EH (cell line): ENCODE measurements at places on chromosomes 3 and 15.

GRCh38 chr15:58047149-58047548 is 18.4 kb downstream of the ALDH1A2 start:
- no peak for DNase-seq

GRCh38 chr15:46460431-46461094 is 825.7 kb downstream of the SQOR start:
- no peak for DNase-seq

GRCh38 chr15:69930754-69931153 is 167.0 kb downstream of the TLE3 start:
- no peak for DNase-seq

DNA sequence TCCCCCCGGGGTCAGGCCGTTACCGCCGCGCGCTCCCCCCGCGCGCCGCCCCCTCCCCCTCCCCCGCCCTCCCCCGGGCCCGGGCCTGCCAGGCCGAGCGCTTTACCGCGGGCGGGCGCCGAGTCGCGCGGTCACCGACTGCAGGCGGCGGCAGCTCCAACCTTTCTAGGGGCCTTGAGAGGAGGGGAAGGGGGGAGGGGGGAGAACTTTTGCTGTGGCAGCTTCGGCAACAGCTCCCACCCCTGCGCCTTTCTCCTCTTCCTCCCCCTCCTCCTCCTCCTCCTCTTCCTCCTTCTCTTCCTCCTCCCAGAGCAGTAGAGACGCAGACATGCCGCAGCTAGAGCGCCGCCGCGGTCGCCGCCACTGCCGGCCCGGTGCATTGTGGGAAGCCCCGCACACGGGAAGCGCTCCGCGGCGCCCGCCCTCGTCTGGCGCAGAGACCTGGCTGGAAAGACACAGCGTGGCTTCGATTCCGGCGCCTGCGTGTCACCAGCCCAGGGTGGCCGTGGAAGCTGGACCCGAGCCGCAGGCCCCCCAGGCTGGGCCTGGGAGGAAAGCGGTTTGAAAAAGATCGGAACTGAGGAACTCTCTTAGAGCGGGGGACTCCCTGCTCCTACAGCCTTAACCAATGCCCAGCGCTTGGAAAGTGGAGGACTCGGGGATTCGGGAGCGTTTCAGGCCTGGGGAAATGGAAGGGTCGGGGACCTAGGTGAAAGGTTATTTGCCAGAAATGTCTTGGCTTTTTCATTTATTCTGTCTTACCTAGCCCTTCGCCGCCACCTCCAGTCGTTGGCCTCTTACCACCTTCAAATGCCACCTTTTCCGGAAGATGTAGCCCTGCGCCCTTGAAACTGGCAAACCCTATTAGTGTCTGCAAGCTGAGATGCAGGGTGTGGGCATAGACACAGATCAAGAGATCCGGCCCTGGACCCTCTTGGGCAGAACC is at the start of gene ZNF148:
TSS of gene ZNF148 (minus strand) at position 330 of the 946 bp plus-strand sequence. CDS start 61,685 bp downstream, outside the sequence.
- peak; percentile 89 for DNase-seq

DNA sequence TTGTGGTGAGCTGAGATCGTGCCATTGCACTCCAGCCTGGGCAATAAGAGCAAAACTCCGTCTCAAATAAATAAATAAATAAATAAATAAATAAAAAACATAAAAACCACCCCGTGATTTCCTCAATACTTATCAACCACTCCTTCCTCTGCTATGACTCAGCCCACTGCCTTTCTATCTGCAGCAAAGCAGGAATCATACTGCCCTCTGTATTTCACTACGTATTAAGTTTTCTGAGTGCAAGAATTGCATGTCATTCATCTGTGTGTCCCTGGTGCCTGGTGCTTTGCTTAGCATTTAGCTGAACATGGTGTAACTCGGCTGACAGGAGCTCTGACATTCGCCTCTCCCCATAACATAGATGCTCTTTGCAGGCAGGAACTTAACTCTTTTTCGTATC is 7.1 kb downstream of the LSG1 start:
- DNase-seq, result no peak

DNA sequence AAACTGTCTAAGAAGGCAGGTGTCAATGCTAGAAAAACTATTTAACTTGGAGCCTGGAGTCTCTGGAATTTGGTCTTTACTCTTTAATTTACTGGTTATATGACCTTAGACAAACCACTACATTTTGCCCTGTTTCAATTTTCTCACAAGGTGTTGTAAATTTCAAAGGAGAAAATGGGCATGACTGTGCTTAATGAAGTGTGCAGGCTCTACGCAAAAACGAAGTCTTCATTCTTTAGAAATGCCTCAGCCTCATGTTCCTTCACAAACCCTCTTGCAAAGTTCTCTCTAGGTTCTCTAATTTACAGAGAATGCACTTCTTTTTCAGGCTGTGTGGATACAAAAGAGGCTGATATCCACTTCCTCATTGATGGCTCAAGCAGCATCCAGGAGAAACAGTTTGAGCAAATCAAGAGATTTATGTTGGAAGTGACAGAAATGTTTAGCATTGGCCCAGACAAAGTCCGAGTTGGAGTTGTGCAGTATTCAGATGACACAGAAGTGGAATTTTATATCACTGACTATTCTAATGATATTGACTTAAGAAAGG is 39.1 kb downstream of the COL6A5 start:
- DNase-seq, result no peak

GRCh38 chr3:186303965-186304364 is 58.1 kb downstream of the DGKG start:
- DNase-seq, result no peak

GRCh38 chr3:111071257-111072030 is at the start of gene NECTIN3:
NECTIN3 (plus strand) TSS chr3:111071816; CDS start chr3:111072018, 202 bp downstream.
- peak; percentile 98 for DNase-seq

DNA sequence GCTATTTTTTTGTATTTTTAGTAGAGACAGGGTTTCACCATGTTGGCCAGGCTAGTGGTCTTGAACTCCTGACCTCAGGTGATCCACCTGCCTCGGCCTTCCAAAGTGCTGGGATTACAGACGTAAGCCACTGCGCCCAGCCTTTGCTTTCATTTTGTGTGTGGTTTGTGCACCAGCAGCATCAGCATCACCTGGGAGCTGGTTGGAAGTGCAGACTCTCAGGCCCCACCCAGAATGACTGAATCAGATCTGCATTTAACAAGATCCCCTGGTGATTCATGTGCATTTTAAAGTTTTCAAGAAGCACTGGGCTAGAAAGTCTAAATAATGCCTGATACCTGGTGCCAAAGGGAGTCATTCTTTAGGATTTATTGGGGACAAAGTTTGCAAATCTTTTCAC is 73.4 kb upstream of the BNIP2 start:
- no peak for DNase-seq

GRCh38 chr3:155393316-155393715 is 99.8 kb upstream of the STRIT1 start:
- DNase-seq, result no peak

GRCh38 chr3:126664591-126665214 is 9.8 kb upstream of the TXNRD3 start:
- peak; percentile 23 for DNase-seq

DNA sequence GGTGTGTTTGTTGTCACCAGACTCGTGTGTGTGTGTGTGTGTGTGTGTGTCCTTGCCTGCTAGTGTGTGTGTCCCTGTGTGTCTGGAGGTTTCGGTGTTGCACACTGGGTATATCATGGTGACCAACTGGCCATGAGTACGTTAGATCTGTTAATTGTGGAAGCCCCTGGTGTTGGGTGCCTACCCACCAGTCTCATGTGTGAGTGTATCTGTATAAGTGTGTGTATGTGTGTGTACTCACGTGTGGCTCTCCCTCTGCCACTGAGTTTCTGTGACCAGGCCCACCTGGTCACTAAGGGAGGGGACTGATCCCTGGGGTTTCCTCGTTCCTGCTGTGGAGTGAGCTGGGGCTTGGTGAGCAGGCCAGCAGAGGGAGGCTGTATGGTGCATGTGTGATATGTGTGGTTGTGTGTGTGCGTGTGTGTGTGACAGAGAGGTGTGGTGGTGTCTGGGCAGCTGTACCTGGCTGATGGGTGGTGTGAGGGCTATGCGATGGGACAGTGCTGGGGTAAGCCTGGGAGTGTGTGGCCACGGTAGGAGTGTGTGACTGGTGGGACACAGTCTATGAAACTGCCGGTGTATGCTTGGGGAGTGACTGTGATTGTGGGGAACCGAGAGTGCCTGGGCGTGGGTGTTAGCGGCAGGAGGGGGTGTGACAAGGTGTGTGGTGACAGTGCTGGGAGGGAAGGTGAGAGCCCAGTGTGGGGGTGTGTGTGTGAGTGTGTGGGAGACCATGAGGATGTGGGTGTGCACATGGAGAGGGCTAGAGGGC is 1.8 kb downstream of the PRKCD start:
- DNase-seq, result no peak

DNA sequence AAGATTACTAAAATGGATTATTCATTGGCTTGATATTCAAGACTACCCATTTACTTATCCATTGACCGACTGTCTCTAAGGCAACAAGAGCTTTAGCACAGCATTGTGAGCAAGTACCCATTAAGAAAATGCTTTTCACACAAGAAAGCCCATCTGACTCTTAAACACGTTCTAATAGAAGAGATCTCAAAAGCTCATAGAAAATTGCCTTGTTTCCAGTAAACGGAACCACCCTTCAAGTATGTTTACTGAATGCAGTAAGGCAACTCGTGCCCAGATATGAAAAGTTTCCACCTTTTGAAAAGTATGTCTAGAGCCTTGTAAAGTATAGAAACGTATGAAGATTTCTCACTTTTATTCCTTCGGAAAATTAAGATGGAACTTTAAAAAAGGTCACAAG is 655.3 kb upstream of the ALCAM start:
- DNase-seq, result no peak

DNA sequence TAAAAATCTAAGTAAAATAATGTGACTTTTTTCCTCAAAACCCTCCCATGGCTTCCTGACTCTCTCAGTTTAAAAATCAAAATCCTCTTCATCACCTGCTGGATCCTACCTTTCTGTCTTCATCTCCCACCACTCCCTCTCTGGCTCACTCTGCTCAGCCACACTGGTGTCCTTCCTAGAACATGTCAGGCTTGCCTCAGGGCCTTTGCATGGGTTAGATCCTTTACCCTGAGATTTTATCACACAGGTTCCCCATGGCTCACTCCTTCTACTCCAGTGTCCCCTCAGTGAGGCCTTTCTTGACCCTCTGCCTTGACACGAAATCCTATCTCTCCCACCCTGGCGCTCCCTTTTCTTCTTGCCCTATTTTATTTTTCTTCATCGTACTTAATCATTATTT is 141.8 kb downstream of the RPL22L1 start:
- DNase-seq, result no peak
